ENCODE measurements at places on chromosomes 1 and 21.

DNA sequence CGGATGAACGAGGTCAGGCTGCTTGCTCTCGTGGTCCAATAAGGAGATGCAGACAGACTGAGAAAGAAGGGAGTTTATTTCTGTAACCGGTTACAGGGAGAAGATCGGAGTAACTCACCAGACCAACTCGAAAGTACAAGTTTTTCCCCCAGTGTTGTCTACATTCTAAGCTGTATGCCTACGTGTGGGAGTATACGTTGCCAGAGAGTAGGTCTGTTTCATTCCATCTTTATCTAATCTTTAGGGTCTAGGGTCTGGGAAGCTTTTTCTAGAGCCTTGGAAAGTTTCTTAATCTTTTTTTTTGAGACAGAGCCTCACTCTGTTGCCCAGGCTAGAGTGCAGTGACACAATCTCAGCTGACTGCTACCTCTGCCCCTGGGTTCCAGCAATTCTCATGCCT, 4.7 kb upstream of the PADI1 start:
- no peak for DNase-seq

DNA sequence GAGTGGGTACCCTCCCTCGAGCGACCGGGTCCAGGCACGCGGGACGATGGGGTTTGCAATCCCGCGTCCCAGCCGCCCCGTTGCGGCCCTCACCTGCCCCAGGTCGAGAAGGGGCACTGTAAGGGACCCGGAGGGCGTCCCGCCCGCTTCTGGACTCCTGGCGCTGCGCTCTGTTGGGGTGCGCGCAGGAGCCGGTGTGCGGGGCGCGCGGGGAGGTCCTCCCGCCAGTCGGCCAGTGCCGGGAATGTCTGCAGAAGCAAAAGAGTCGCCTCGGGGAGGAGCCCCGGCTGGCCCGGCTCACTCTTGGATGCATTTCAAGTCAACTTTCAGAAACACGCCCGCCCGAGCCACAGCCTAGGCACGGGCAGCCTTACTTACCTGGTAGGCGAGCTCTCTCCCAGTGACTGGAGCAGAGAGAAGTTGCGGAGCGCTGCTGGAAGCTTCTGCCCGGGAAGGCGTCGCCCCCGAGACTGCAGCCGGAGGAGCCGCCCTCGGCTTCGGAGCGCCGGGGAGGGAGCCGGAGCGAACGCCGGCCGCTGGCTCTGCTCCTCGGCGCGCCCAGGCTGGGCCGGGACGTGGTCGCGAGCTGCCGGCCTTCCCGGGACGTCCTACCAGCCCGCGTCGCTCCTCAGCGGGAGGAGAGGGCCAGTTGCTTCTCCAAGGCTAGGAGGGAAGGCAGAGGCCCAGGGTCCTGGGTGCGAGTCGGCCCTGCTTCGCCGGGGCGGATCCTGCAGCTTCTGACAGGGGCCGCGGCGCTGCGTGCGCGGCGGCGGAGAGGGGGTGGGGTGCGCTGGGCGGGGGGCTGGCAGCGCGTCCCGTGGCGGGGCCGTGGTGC, at the start of gene LMX1A:
Gene LMX1A, minus strand, starts transcription at position 739 of the 835 bp plus-strand sequence. CDS start 1,156 bp downstream, outside the sequence.
- DNase-seq: no peak

GRCh38 chr1:91549041-91549735, 48.5 kb downstream of the CDC7 start:
- DNase-seq: no peak

GRCh38 chr1:72915581-72915980, 633.2 kb upstream of the NEGR1 start:
- no peak for DNase-seq

DNA sequence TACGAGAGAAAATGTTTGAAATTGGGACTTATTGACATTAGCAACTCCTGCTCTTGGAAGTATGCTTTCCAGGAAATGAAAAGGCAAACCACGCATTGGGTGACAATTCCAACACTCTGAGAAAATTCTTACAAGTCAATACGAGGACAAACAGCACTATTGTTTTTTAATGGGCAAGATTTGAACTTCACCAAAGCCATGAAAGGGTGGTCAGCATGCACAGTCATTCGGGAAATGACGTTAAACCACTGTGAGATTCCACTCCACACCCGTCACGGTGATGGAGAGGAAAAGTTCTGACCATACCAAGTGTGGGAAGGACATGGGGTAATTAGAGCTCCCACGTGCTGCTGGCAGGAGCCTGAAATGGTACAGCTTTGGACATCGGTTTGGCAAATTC, 12.2 kb upstream of the PRXL2B start:
- DNase-seq: peak; percentile 5

- DNase-seq: peak; percentile 69
Observed at GRCh38 chr1:58162952-58163550, 383.5 kb downstream of the OMA1 start.

- no peak for DNase-seq
Observed at GRCh38 chr1:224274970-224275626, 54.9 kb downstream of the NVL start.

GRCh38 chr1:239786464-239786863, 305.2 kb upstream of the FMN2 start:
- no peak for DNase-seq

DNA sequence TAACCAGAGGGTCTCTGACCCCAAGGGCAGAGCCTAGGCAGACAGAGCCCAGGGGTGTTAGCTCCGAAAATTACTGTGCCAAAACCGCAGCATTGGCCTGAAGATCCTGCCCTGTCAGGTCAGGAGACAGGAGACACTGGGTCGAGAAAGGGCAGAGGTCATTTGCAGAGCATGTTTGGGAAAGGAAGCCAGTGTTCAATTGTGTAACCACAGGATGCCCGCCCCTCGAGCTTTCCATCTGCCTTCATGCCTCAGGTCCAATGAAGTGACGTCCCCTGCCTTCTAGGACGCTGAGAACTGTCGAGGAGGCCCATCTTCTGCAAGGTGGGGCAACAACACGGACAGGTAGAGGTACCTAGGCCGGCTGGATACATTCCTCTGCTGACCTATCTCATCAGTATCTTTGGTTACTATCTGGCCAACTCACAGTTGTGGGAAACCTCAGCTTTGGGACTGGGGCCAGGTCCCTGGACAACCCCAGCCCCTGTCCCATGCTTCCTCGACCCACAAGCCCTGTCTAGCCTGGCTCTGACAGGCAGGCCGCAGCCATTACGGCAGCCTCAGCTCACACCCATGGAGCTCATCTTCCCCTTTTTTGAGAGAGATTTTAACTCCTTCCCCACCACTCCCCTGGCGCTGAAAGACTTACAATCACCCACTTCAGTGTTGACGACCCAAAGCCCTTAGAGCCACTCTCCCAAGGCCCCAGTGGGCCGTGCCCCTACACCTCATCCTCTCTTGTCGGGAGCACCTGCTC, 1.3 kb downstream of the ARL8A start:
- DNase-seq: no peak

DNA sequence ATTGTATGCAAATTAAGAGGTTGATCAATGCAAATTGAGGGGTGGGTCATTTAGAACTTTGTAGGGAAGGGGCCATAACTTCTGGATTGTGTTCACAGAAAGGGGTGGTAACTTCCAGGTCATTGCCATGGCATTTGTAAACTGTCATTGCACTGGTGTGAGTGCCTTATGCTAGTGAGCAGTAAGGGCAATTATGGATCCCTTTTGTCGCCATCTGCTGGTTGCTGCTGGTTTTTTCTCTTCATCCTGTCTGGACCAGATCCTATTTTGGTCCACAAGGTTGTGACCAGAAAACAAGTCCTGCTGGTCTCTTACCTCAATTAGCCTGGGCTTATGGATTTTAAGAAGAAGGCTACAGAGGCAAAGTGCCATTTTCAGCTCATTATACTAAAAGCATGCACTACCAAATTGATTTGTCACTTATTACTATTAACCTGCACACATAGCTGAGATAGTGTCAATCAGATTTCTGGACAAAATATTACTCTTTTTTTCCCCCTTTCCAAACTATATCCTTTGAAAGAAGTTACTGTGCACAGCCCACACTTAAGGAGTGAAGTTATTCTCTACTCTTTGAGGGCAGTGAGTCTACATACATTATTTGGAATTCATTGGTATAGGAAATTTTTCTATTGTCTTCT, 196.2 kb downstream of the ZC3H11B start:
- DNase-seq: peak; percentile 43

DNA sequence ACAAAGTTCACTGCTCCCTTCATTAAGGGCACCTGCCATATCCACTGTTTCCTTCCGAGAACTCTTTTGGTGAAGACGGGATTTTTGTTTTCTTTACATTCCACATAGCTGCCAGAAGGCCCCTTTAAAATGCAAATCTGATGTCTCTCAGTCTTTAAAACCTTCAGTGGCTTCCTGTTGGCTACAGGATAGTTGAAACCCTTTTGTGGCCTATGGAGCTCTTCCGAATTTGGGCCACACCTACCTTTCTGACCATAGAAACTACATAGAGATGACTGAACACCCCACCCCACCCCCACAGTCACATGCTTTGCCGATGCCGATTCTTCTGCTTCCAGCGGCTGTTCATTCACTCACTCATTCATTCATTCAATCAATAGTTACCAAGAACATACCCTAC, 502.6 kb downstream of the KIF26B start:
- DNase-seq: no peak

DNA sequence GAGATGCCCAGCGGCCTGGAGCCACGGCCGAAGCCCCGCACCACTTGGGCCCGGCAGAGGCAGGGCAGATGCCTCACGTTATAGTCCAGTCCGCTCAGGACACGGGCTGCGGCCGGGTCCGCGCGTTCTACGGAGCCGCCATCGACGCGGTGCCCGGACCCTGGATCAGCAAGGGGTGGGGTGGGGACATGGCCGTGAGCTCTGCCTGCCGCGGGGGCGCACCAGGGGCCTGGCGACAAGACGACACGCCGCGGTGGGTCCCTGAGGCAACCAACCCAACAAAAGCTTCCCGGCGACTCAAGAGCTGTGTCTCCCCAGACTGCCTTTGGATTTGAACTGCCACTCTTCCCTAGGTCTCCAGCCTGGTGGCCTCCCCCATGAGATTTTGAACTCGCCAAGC, 211.4 kb upstream of the GREM2 start:
- DNase-seq: no peak

- no peak for DNase-seq
Observed at GRCh38 chr1:234963904-234964702, 164.5 kb downstream of the TOMM20 start.

GRCh38 chr1:175380521-175381300, 188.1 kb upstream of the KIAA0040 start:
- DNase-seq: no peak

- DNase-seq: peak; percentile 88
Observed at GRCh38 chr21:27423906-27424595, 457.2 kb upstream of the ADAMTS5 start.

GRCh38 chr1:230504310-230504709, 78.2 kb upstream of the PGBD5 start:
- no peak for DNase-seq

DNA sequence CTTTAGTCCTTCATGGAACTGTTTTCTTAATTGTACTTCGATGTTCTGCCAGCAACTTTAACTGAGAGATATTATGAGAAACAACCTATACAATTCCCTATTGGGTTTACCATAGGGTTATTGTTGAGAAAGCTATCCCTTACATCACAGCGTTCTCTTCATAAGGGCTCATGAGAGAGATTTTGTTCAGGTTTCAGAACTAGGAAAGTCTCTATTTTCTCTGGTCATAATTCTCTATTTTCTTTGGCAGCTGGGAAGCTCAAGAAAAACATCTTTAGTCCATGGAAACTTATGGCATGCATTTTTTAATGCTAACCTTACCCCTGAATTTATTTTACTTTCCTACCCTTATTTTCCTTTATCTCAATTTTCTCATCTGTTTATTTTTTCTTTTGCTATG, 38.2 kb downstream of the NMNAT2 start:
- DNase-seq: no peak

DNA sequence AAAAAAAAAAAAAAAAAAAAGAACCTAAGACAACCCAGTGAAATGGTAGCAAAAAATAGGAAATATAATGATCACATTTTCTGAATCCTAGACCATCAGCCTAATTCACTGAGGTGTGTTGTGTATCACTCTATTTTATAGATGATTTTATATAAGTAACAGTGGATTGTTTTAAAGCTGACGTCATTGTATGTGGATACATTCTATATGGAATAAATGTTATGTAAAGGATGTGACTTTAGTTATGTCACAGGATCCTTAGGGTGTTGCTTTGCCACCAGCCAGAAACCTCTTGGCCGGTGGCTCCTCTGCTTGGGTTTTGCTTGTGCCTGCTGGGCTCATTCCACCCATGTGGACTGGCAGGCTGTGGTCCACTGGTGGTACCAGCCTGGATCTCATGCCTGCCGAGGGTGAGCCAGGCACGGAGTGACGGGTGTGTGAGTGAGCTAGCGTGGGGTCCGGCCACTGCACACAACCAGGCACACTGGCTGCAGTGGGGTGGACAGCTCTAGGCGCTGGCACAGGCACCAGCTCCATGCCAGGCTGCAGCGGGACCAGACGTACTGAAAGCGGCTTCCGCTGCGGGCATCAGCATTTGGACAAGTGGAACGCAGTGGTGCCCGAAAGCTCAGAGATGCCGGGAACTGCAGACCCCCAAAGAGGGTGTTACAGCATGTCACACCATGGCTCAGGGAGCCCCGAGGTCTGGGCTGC, 44.5 kb downstream of the ZBTB8OS start:
- no peak for DNase-seq

DNA sequence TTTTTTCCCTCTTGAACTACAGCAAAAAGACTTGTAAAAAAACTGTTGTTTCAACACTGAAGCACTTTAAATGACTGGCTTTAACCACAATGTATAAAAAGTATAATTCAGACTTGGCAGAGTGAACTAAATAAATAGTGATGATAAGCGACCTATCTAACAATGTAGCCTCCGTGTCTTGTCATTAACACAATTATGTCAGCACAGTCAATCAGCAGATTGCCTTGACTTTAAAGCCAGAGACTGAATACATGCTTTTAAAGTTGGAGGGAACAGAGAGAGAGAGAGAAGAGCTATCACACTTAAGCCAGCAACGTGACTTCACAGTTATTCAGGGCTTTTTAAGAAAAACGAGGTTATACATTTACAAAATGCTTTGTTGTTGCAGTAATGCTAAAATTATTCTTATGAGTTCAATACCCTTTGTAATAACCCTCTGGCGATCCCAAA, 378.1 kb downstream of the LMO4 start:
- peak; percentile 3 for DNase-seq

GRCh38 chr1:63854091-63854490, 80.3 kb downstream of the ROR1 start:
- no peak for DNase-seq

DNA sequence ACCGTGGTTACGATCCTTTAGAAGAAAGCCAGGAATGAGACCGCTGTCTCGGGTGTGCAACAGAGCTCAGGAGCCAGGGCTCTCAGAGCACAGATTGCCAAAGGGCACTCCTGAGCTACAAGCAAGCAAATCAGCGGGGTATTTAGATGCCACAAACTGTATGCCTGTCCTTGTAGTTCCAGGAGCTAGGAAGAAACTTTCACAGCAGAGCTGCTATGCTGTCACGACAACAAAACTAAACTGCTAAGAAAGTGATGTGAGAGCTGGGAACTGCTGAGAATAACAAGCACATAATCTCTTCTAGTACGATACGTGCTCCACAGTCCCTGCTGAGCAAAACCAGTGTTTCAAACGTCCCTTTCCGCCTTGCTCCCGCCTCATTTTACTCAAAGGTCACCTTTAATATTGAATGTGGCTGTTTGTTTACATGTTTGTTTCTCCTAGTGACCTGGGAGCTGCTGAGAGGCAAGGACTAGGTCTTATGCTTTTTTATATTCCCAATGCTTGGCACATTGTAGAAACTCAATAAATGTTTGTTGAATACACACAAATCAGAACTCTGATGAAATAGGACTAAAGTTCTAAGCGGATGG, 14.7 kb downstream of the GREM2 start:
- DNase-seq: no peak
